ENCODE measurements at places on chromosomes 3 and 15. TPM values are rescaled to one million over a fixed set of nuclear protein-coding genes. Genes with fewer than 3 reads are reported as not detected.

Gene GABRR3
- total RNA-seq: not detected

Gene GOLGA6D
- 0.18 TPM for total RNA-seq

Gene NOP10
- total RNA-seq: 123 TPM

Gene PP2D1
- not detected for total RNA-seq

Gene ECE2
- total RNA-seq: not detected

Gene SLC28A1
- not detected for total RNA-seq

Gene NOX5
- total RNA-seq: 0.14 TPM

Gene OR5K2
- not detected for total RNA-seq

Gene SCAANT1
- total RNA-seq: not detected

- no peak overlapping the region for H3K4me3 ChIP-seq
- DNase-seq: no peak
- no peaks in the 10 kb centered on the region for H3K36me3 ChIP-seq
Observed at GRCh38 chr3:195753581-195753980, 32.8 kb downstream of the MUC20 start.

DNA sequence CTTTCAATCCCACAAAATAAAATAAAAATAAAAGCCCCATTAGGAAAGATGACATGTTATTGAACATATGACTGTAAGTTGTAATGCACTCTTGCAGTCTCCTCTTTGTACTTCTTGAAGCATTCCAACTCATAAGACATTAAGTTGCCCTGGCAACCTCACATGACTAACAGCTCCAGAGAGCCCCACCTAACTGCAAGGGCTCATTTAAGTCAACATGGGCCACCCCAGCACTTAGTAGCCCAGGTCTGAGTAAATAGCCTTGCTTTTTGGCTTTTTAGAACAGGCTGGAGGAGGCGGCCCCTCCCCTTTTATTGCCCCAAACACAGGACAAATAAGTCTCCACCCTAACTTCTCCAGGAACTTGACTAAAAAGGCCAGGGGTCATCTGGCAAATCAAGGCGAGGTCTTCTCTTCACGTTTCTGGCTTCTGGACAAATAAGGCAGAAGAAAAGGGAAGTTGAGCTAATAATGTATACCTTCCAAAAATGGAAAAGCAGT, 135.1 kb downstream of the TMCO5A start:
- H3K27ac ChIP-seq: peak overlapping the region; percentile 74
- peak; percentile 81 for DNase-seq
- H3K36me3 ChIP-seq: no peaks in the 10 kb centered on the region
- H3K27me3 ChIP-seq: no peaks in the 10 kb centered on the region
- H3K4me1 ChIP-seq: peaks cover 37% of the 10 kb centered on the region

- H3K4me1 ChIP-seq: no peaks in the 10 kb centered on the region
- H3K27me3 ChIP-seq: no peaks in the 10 kb centered on the region
- no peak overlapping the region for H3K4me3 ChIP-seq
Observed at GRCh38 chr15:64127521-64128270, 23.8 kb upstream of the SNX22 start.

- H3K4me3 ChIP-seq: peak within 1 kb of the TSS; percentile 46
- H3K27ac ChIP-seq: peak within 1 kb of the TSS; percentile 48
- no peaks in the 10 kb centered on the region for H3K36me3 ChIP-seq
- DNase-seq: peak; percentile 87
- peaks cover 12% of the 10 kb centered on the region for H3K4me1 ChIP-seq
Observed at GRCh38 chr15:40238532-40239403, at the start of gene PAK6. Gene PAK6 (plus strand): TSS chr15:40239063. CDS start chr15:40264786, 25,723 bp downstream.

- no peak overlapping the region for H3K4me3 ChIP-seq
- no peak overlapping the region for H3K27ac ChIP-seq
- H3K27me3 ChIP-seq: no peaks in the 10 kb centered on the region
Observed at GRCh38 chr15:63389902-63390670, 8.4 kb upstream of the CA12 start.

- no peaks in the 10 kb centered on the region for H3K4me1 ChIP-seq
- DNase-seq: no peak
- no peaks in the 10 kb centered on the region for H3K27me3 ChIP-seq
- no peak overlapping the region for H3K27ac ChIP-seq
- no peaks in the 10 kb centered on the region for H3K36me3 ChIP-seq
- no peak overlapping the region for H3K4me3 ChIP-seq
Observed at GRCh38 chr3:30248423-30248822, 358.0 kb upstream of the TGFBR2 start.

- no peaks in the 10 kb centered on the region for H3K36me3 ChIP-seq
- no peak overlapping the region for H3K27ac ChIP-seq
- DNase-seq: no peak
- H3K27me3 ChIP-seq: no peaks in the 10 kb centered on the region
Observed at GRCh38 chr3:34102288-34102687, 303.9 kb downstream of the PDCD6IP start.

DNA sequence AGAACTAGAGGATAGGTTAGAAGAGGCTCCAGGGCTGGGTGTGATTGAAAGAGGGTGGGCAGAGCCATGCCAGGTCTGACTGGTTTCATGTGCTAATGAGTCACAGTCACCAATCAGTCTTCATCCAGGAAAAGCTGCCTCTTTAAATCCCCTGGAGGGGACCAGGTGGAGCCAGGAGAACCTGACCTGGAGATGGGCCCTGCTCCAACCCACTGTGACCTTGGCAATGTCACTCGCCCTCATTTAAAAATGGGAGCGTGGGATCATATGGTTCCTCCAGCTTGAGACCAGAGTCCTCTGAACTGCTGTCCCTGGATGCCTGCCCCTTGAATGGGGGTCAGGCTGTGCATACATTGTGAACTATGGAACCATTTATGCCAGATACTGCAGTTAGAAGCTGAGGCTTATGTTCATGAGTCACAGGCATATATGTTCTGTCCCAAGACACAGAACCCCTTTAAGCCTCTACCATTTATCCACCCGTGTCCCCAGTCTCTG, 23.0 kb downstream of the HES1 start:
- peak; percentile 66 for DNase-seq
- H3K36me3 ChIP-seq: no peaks in the 10 kb centered on the region
- H3K4me1 ChIP-seq: peaks cover 20% of the 10 kb centered on the region
- H3K27ac ChIP-seq: peak overlapping the region; percentile 78
- no peak overlapping the region for H3K4me3 ChIP-seq
- H3K27me3 ChIP-seq: no peaks in the 10 kb centered on the region

GRCh38 chr3:10950476-10951294, 41.9 kb upstream of the SLC6A1 start:
- H3K36me3 ChIP-seq: no peaks in the 10 kb centered on the region
- H3K4me3 ChIP-seq: no peak overlapping the region
- DNase-seq: peak; percentile 55
- no peaks in the 10 kb centered on the region for H3K4me1 ChIP-seq
- no peaks in the 10 kb centered on the region for H3K27me3 ChIP-seq

- H3K4me1 ChIP-seq: no peaks in the 10 kb centered on the region
- no peak overlapping the region for H3K27ac ChIP-seq
Observed at GRCh38 chr3:195015021-195015420, 255.9 kb downstream of the XXYLT1 start.

- H3K4me3 ChIP-seq: no peak overlapping the region
- no peaks in the 10 kb centered on the region for H3K27me3 ChIP-seq
- peak; percentile 43 for DNase-seq
Observed at GRCh38 chr3:31247850-31248562, 284.7 kb upstream of the STT3B start.

DNA sequence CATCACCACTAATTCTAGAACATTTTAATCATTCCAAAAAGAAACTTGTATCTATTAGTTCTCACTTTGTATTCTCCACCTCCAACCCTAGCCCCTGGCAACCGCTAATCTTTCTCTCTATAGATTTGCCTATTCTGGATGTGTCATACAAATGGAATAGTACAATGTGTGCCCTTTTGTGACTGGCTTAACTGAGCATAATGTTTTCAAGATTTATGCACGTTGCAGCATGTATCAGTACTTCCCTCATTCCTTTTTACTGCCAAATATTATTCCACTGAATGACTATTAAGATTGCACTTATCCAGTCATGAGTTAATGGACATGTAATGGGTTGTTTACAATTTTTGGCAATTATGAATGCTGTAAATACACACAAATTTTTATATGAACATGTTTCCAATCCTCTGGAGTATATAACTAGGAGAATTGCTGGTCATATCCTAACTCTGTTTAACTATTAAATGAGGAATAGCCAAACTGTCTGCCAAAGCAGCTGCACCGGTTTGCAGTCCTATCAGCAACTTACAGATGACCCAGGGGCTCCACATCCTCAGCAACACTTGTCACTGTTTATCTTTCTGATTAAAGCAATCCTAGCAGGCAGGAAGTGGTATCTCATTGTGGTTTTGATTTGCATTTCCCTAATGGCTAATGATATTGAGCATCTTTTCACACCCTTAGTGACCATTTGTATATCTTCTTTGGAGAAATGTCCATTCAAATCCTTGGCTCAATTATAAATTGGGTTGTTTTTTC, 42.9 kb downstream of the DCUN1D1 start:
- H3K27me3 ChIP-seq: no peaks in the 10 kb centered on the region
- DNase-seq: no peak
- H3K4me1 ChIP-seq: peaks cover 4% of the 10 kb centered on the region
- no peak overlapping the region for H3K4me3 ChIP-seq
- H3K36me3 ChIP-seq: peaks cover 9% of the 10 kb centered on the region

GRCh38 chr3:66401675-66402491, 98.9 kb downstream of the LRIG1 start:
- no peak overlapping the region for H3K27ac ChIP-seq
- DNase-seq: no peak
- no peak overlapping the region for H3K4me3 ChIP-seq
- peaks cover 49% of the 10 kb centered on the region for H3K4me1 ChIP-seq

GRCh38 chr3:113751141-113751540, 4.3 kb downstream of the ATP6V1A start:
- no peak overlapping the region for H3K4me3 ChIP-seq
- H3K27me3 ChIP-seq: no peaks in the 10 kb centered on the region
- no peak overlapping the region for H3K27ac ChIP-seq
- no peak for DNase-seq
- H3K36me3 ChIP-seq: no peaks in the 10 kb centered on the region

GRCh38 chr3:86984271-86984670, 6.7 kb downstream of the VGLL3 start:
- peak overlapping the region; percentile 54 for H3K27ac ChIP-seq
- no peak overlapping the region for H3K4me3 ChIP-seq
- no peaks in the 10 kb centered on the region for H3K27me3 ChIP-seq
- no peaks in the 10 kb centered on the region for H3K36me3 ChIP-seq
- no peaks in the 10 kb centered on the region for H3K4me1 ChIP-seq
- no peak for DNase-seq

GRCh38 chr3:84755860-84756259, 202.9 kb upstream of the CADM2 start:
- no peaks in the 10 kb centered on the region for H3K36me3 ChIP-seq
- no peak overlapping the region for H3K27ac ChIP-seq
- no peaks in the 10 kb centered on the region for H3K4me1 ChIP-seq
- no peak for DNase-seq
- H3K27me3 ChIP-seq: no peaks in the 10 kb centered on the region

- no peaks in the 10 kb centered on the region for H3K27me3 ChIP-seq
- H3K36me3 ChIP-seq: peaks cover 3% of the 10 kb centered on the region
- no peak overlapping the region for H3K4me3 ChIP-seq
- no peak overlapping the region for H3K27ac ChIP-seq
Observed at GRCh38 chr15:48336940-48337339, 5.7 kb downstream of the DUT start.

GRCh38 chr15:78944669-78945407, at the start of gene CTSH:
Gene CTSH (minus strand): TSS chr15:78945046. CDS start chr15:78944981, 65 bp downstream.
- H3K4me3 ChIP-seq: peak within 1 kb of the TSS; percentile 70
- peak within 1 kb of the TSS; percentile 79 for H3K27ac ChIP-seq
- H3K4me1 ChIP-seq: peaks cover 35% of the 10 kb centered on the region
- no peaks in the 10 kb centered on the region for H3K36me3 ChIP-seq
- H3K27me3 ChIP-seq: no peaks in the 10 kb centered on the region
- DNase-seq: peak; percentile 95

GRCh38 chr3:177314897-177315296, 117.6 kb upstream of the TBL1XR1 start:
- H3K27ac ChIP-seq: no peak overlapping the region
- no peaks in the 10 kb centered on the region for H3K27me3 ChIP-seq
- DNase-seq: no peak
- no peaks in the 10 kb centered on the region for H3K4me1 ChIP-seq
- H3K4me3 ChIP-seq: no peak overlapping the region

GRCh38 chr3:129673897-129674797, 67.7 kb upstream of the PLXND1 start:
- H3K27me3 ChIP-seq: no peaks in the 10 kb centered on the region
- H3K36me3 ChIP-seq: peaks cover 9% of the 10 kb centered on the region
- H3K4me1 ChIP-seq: peaks cover 31% of the 10 kb centered on the region
- H3K4me3 ChIP-seq: no peak overlapping the region
- peak; percentile 78 for DNase-seq

DNA sequence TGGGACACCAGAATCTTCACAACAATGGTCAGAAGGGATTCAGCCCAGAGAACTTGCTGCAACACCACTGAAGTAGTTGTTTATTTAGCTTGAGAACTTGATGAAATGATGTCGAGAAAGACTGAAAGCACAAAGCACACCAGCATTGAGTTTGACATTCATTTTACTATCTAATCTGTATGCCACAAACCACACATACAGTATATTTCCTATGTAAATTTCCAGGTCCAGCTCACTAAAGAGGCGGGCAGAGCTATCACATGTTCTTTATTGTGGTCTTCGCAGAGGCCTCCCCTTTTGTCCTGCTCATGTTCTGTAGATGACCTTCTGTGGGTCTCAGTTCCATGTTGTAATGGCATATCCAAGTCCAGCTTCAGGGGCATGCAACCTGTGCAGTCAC, 10.4 kb upstream of the FMN1 start:
- H3K27me3 ChIP-seq: no peaks in the 10 kb centered on the region
- no peak overlapping the region for H3K27ac ChIP-seq
- DNase-seq: no peak
- peaks cover 20% of the 10 kb centered on the region for H3K4me1 ChIP-seq

DNA sequence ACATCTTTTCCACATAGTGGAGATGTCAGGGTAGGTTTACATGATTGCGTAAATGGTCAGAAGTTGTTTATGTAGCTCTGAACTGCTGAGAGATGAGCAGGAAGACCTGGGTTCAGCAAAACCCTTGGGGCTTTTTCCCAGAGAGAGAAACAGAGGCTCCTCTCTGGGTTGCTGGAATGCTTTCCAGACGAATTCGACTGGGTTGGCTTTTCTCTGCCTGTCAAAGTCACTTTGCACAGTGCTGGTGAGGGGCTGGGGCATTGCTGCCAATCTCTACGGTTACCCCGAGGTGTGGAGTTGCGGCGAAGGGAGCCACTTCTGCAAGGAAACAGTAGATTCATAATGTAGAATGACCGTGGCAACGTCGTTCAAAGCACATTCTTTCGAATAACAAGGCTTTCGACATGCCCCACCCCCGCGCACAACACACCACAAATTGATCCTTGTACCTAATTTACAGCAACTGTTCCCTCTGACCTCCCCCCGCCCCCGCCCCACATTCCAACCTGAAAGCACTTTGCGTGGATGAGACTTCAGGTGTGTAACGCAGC, 950 bp upstream of the CNTN4 start:
- peaks cover 15% of the 10 kb centered on the region for H3K4me1 ChIP-seq
- no peaks in the 10 kb centered on the region for H3K36me3 ChIP-seq
- H3K27me3 ChIP-seq: peaks cover 24% of the 10 kb centered on the region
- DNase-seq: no peak

DNA sequence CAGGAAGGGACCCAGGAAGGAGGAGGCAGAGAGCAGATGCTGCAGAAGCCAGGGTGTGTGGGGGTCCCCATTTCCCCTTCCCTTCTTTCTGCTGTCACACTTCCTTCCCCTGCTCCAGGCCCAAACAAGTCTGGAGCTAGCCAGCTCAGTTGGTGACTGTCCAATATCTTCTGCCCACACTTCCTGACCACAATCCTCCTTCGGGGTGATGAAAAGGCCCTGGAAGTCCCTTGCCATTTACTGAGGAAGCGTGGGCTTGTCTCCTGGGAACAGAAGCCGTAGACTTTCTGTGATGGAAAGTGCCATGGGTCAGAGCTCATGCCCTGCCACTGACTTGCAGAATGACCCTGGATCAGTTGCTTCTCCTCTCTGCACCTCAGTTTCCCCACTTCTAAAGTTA, 39.0 kb downstream of the ANAPC13 start:
- H3K4me1 ChIP-seq: peaks cover 26% of the 10 kb centered on the region
- H3K36me3 ChIP-seq: no peaks in the 10 kb centered on the region
- no peaks in the 10 kb centered on the region for H3K27me3 ChIP-seq
- no peak overlapping the region for H3K4me3 ChIP-seq
